NCI-H2081 treated with DMSO at 0.1 percent for 48 hours (cell line): ENCODE measurements at places on chromosomes 12 and 14.
A peak's percentile ranks its signal among the peaks of the same experiment; 100 is the strongest.

DNA sequence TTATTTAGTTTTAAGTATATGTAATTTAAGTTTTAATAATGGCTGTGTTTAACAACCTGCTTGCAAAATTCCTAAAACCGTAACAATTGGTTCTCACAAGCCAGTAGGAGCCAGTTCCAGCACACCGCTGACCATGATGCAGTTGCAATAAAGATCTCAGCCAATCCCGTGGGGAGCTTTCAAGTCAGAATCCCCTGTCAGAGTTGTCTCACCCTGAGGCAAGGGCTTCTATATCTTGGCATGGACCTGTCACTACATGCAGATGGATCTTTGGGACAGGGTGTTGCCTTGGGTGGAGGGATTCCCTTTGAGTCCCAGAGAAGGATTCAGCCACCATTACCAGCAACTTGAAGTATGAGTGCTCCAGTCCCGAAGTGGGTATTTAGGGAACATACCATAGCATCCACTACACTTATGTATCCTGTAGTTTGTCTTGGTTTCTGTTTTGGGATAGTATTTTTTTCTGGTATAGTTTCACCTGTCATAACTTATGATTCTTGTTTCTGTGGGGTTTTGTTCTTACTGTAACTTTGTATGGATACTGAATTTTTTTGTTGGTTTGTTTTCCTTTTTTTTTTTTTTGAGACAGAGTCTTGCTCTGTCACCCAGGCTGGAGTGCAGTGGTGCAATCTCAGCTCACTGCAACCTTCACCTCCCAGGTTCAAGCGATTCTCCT is 30.1 kb upstream of the LIMA1 start:
- no peak for DNase-seq

DNA sequence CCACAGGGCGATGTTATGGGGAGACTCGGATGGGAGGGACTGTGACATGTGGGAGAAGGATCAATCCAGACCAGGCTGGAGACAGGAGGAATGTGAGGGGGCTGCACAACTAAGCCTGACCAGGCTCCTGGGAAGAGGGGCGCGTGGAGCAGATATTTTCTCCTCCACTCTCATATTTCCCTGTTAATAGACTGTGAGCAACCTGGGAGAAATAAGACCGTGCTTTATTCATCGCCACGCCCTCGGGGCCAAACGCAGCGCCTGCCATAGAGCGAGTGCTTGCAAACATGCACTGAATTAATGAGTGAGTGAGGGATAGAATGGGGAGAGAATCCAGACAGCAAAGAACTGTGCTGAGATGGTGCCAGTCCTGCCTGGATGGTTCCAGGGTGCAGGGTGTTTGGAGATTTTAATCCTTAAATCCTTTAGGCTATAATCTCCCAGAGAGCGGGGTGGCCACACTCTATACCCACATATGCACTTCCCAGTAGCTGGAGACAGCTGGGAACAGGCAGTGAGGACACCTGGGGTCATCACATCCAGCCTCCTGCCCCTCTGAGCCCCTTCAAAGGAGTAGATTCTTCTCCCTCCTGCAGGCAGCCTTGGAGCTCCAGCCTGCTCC is 13.6 kb upstream of the FAIM2 start:
- no peak for DNase-seq

DNA sequence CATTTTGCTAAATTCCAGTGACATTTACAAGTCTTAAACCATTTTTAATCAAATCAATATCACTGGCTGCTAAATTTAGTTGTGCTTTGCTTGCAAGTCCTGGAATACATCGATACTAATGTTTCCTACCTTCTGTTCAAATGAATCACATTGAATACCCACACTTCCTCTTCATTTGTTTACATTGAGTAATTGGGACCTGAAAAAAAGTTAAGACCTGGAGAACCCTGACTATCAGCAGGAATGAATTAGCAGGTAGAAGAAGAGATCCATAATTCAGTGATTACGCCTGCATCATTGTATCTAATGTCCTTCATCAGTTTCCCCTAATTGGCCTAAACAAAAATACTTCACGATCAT is 369.3 kb downstream of the ETNK1 start:
- DNase-seq: no peak

GRCh38 chr14:75088566-75089373 is 19.3 kb downstream of the ZC2HC1C start:
- DNase-seq: peak; percentile 21

- no peak for DNase-seq
Observed at GRCh38 chr14:68306265-68306933, 486.5 kb downstream of the ZFP36L1 start.

- DNase-seq: no peak
Observed at GRCh38 chr14:25215607-25216006, 165.7 kb upstream of the STXBP6 start.

DNA sequence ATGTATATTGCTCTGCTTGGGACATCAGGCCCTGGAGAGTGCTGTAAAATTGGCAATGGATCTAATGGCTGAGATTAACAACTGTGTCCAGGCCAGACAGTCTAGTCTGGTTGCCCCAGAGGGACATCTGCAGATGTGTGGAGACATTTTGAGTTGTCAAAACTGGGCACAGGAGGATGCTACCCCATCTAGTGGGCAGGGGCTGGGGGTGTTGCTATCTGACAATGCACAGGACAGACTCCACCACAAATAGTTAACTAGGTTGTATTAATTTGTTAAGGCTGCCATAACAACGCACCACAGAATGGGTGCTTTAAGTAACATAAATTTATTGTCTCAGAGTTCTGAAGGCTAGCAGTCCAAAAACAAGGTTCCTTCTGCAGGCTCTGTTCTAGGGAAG is 302.5 kb upstream of the AMIGO2 start:
- DNase-seq: no peak

DNA sequence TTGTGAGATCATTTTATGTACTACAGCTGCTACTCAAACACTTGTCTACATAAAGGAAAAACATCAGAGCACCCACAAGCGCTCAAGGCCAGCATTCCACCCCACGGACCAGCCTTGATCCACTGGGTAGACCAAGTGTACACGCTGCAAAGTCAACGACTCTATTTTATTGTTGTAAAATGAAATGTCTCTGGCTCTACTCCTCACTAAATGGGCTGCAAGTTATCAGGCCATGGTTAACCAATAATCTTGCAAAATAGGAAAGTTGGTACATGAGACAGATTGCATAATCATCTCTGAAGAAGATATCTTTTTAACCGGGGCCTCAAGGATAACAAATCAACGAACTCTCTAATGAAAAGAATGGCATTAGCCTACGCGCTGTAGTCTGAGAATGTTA is 69.9 kb upstream of the FOXN3 start:
- DNase-seq: no peak

DNA sequence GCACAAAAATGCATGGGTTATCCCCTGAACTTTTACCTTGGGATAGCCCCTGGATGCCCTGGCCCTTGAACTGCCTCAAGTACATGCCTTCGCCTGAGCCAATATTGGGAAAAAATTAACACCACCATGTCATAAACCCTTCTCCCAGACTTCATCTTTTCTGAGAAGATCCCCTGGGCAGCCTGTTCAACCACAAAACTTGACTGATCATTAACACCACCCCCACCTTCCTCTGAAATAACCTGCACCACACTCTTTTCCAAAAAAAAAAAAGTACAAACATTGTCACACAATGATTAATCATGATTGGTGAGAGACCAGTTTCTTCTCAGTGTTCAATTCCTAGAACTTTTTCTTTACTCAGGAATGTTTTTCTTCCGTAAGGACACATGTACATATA is 217.9 kb downstream of the PAX9 start:
- DNase-seq: no peak

DNA sequence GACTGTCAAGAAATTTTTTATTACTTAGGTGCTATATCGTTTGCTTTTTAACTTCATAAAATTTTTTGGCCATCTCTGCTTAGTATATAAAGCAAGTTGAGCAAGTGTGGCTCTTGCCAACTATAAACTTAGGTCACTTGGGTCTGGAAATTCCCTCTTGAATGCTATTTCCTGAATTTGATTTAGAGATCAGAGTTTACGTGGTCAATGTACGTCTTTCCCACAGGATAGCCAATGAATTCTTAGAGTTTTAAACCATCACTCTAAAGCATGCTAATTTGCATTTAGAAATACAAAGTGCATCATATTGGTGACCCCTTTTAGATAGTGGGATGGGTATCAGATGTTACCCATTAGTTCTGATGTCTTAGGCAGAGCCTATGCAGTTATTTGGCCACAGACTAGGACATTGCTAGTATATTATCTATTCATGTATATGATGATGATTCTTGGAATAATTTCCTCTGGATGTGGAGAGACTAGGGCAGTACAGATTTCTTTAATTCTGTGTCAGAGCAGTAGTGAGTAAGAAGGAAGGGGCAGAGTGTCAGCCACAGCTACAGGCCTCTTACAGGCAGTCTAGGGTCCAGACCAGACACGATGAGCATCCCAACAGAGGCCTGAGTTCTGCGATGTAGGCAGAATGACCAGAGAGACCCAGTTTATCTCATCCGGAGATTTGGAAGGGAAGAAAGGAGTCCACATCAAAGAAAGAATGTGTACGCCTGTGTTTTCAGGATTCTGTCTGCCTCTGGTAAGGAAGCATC is 30.3 kb downstream of the SCN8A start:
- no peak for DNase-seq

DNA sequence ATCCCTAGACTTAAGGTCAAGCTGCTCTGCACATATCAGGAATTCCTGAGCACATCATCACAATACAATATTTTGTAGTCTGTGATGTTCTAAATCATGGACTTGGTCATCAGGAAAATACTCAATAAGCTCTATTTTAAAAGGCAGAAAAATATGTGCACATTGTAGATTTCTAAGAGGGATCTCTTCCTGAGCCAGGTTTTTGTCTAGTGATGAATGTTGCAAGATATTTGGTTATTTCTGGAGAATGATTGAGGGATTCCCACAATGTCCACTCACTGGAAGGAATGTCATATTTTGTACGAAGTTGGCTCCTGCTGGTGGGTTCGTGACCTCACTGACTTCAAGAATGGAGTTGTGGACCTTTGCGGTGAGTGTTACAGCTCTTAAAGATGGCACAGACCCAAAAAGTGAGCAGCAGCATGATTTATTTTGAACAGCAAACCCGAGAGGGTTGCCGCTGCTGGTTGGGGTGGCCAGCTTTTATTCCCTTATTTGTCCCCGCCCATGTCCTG is 300.9 kb upstream of the DCN start:
- no peak for DNase-seq

GRCh38 chr14:62934439-62934838 is 110.8 kb downstream of the KCNH5 start:
- no peak for DNase-seq

DNA sequence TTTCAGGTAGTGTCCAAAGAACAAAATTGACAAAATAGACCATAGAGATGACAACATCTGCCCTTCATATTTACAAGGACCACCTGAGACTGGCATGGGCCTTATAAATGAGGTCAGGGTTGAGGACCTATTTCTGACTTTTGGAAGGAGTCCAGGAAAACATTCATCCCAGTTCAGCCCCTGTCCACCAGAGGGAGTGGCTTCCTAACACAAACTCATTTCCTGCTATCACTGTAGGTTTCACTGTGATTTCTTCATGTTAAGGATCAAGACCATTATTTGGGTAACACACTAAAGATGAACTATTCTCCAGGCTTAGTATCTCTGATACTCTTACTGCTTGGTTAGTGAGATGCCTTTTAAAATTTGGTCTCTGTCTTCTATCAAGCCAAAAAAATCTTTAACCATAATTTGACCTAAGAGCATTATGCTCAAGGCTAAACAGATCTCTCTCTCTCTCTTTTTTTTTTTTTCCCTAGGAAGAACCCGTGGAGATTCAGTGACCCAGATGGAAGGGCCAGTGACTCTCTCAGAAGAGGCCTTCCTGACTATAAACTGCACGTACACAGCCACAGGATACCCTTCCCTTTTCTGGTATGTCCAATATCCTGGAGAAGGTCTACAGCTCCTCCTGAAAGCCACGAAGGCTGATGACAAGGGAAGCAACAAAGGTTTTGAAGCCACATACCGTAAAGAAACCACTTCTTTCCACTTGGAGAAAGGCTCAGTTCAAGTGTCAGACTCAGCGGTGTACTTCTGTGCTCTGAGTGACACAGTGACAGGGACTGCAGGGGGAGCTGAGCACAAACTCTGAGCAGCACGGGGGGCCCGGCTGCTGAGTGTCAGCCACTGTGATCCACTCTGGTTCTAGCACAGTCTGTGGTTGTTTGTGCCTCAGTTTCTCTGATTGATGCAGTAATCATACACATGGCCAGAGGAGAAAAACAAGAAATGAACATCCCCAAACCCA is 267.6 kb upstream of the OR4E1 start:
- DNase-seq: no peak

DNA sequence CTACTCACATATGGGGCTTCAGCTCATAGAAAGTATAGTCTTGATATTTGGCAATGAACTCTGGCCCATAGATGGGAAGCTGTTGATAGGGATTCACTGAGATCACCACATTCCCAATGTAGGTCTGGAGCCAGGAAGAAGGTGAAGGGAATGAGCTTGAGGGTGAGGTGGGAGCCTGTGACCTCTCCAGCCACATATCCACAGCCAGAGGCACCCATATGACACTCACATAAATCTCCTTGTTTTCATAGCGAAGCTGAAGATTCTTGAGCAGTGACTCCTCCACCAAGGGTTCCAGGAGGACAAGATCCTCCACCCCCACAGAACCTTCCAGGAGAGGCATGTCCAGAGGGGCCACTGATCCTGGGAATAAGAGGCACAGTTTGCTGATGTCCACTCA is 1.9 kb downstream of the MYO1A start:
- DNase-seq: no peak

GRCh38 chr14:90828642-90829487 is 12.6 kb upstream of the TTC7B start:
- DNase-seq: no peak

- no peak for DNase-seq
Observed at GRCh38 chr12:7180685-7181084, 8.8 kb upstream of the PEX5 start.

DNA sequence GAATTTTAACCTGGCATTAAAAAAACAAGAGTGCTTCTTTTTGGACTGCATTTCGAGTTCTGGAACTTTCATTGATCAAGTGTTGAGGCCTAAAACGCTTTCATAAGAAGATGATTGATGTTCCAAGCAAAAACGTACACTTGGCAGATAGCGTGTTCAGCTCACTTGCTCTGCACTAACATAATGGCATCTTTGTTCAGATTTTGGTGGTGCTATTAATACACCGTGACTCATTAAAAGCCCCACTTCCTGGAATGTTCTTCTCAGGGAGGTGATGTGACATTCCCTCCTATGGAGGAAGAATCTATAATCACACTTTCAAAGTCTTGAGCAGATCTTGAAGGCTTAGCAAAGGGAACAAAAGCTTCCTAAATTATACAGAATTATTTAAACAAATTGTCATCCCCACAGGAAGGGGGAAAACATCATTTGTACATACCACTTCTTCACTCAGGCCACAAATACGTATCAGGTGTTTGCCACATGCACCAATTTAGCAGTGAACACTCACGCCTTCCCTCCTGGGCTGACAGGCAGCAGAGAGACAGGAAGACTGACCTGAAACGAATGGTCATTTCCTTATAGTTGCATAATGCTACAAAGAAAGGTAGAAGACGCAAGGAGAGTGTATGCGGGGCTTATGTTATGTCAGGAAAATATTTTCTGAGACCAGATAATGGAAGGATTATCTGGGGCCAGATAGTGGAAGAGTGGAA is 15.4 kb downstream of the HSP90AA1 start:
- DNase-seq: no peak

GRCh38 chr12:109777544-109777943 is 55.7 kb downstream of the TRPV4 start:
- no peak for DNase-seq
